ENCODE measurements at places on chromosomes 4 and X.

DNA sequence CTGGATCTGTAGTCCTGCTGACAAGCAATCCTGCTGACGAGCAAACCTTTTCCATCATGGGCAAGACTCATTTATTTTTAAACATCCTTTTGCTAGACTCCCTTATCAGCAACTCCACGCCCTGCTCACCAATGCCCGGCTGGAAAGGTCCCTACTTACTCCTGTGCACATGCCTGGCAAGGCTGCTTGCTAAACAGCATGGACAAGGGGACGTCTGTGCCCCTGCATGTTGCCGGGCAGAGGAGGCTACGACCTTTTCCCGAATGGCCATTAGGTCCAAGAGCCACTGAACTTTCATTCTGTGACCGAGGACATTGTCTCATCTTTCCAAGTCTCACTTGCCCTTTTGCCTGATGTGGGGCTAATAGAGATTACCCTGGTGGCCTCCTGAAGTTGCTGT, 98.6 kb downstream of the MGST2 start:
- DNase-seq: no peak

DNA sequence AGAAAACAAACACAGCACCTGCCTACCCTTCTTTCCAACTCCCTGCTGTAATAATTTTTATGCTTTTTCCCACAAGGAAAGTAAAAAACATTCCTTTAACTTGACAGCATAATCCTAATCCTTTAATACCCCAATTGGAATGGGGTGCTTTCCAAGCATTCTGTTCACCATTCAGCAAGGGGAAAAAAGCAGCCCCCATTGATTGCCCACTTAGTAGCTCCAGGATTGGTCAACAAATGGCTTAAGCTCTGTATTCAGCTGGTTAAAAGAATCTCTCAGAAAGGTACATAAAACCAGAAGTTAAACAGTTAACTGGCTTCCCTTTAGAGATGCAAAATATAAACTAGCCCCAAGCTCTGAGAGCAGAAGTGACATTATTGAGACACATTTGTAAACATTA, 194.8 kb upstream of the ATOH1 start:
- DNase-seq: no peak

DNA sequence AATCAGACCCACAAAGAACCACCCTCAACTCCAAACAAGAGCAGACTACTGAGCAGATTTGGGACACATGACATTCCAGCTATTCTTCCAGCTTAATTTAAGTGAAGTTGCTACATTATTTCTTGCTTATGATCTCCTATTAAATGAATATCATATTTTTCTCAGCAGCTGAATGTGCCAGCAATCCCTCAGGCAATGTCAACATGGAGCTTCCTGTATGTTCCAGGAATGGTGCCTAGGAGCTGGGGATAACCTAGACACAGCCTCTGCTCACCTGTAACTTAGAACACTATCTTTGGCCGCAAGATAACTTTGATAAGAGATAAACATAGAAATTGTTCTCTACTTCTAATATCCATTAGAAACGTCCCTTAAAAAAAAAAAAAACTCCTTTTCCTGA, 274.4 kb upstream of the RASGEF1B start:
- DNase-seq: no peak

GRCh38 chr4:101274888-101275752, 72.2 kb downstream of the PPP3CA start:
- DNase-seq: no peak

GRCh38 chrX:112670290-112670689, 9.4 kb downstream of the LHFPL1 start:
- no peak for DNase-seq
